Body of pancreas (tissue), 4 donors: ENCODE measurements at places on chromosomes 1 and 21. TPM values are rescaled to one million over a fixed set of nuclear protein-coding genes. Genes with fewer than 3 reads are reported as not detected.

DNA sequence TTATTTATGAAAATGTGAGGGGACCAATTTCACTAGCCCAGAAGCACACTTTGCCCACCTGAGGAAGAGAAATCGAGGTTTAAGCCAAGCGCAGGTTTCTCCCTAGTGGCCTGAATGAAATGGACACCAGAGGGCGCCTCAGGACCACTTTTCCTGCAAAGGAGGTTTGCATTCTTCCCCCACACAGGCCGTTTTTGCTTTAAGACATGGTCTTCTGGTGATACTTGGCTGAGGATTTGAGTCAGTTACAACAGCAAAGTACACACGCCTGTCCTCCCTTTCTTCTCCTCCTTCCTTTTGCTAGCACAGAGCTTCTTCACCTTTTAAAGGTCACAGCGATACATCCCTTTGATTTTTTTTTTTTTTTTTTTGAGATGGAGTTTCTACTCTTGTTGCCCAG, 5.4 kb downstream of the PLA2G2E start:
- H3K4me1 ChIP-seq: no peaks in the 10 kb centered on the region
- H3K36me3 ChIP-seq: peaks cover 4% of the 10 kb centered on the region
- H3K27ac ChIP-seq: no peak overlapping the region
- no peaks in the 10 kb centered on the region for H3K27me3 ChIP-seq
- no peak overlapping the region for H3K4me3 ChIP-seq

DNA sequence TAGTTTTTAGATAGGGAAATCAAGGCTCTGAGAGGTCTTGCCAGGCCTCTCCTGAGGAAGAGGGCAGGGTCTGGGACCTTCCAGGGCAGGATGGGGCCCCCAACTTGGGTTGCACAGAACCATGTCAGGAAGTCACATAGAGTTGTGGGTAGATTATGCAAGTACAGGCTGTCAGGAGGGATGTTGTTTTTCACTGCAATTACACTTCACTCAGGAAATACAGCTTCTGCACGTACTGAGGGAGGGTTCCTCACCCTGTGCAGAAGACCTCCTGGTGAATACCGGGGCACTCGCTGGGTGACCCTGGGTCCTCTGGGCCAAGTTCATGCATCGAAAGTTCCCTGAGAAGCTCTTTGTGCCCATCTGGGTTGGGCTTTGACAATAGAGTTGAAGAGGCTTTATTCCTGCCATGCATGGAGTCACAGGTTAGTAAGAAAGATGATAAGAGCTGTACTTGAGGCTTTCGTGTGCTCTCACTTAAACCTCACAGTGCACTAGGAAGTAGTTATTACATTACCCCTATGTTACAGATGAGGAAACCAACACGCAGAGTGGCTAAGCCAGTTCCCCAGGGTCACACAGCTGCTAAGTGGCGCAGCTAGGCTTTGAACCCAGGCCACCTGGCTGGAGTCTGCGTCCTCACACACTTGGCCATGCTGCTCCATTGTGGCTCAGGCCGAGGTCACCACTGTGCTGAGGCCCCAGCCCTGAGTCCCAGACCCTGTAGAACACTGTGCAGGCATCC, 16.2 kb upstream of the TNFRSF1B start:
- H3K27me3 ChIP-seq: no peaks in the 10 kb centered on the region
- H3K4me1 ChIP-seq: peaks cover 5% of the 10 kb centered on the region
- H3K36me3 ChIP-seq: no peaks in the 10 kb centered on the region
- no peak overlapping the region for H3K27ac ChIP-seq

GRCh38 chr1:22806584-22806983, 95.9 kb downstream of the EPHB2 start:
- no peaks in the 10 kb centered on the region for H3K36me3 ChIP-seq
- no peak overlapping the region for H3K27ac ChIP-seq
- DNase-seq: no peak
- H3K4me3 ChIP-seq: no peak overlapping the region
- H3K27me3 ChIP-seq: no peaks in the 10 kb centered on the region
- H3K4me1 ChIP-seq: no peaks in the 10 kb centered on the region

GRCh38 chr21:44594406-44594916, 2.2 kb upstream of the KRTAP10-6 start:
- H3K36me3 ChIP-seq: no peaks in the 10 kb centered on the region
- H3K27me3 ChIP-seq: no peaks in the 10 kb centered on the region
- H3K27ac ChIP-seq: no peak overlapping the region
- H3K4me3 ChIP-seq: no peak overlapping the region
- no peaks in the 10 kb centered on the region for H3K4me1 ChIP-seq

TPTE gene
- not detected for total RNA-seq
